ENCODE measurements at places on chromosomes 11 and 22.
A peak's percentile ranks its signal among the peaks of the same experiment; 100 is the strongest.

- DNase-seq, result no peak
Measured at GRCh38 chr11:82969811-82970210, 68.3 kb downstream of the DDIAS start.

- no peak for DNase-seq
Measured at GRCh38 chr11:117528097-117528721, 200.6 kb downstream of the CEP164 start.

DNA sequence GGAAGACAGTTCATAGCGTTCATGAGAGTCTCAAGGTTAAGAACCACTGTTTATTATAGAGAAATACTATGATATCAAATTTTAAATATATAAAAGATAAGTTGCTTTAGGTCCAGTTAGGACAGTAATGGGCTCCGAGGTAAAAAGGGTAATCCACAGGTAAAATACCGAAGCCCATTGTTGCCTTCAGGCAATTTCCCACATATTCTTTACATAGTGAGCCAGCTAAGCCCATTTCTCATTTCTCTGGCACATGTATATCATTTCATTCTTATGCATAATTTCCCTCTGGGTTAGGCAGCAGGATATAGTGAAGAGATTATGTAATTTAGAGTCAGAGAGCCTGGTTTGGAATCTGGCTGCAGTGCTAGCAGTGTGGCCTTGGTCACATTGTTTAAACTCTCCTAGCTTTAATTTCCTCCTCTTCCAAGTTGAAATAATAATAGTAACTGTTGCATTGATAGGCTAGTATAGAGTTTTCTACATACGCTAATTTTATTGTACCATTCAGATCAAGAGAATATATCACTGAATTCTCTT, 7.6 kb upstream of the POU2AF1 start:
- DNase-seq, result no peak

DNA sequence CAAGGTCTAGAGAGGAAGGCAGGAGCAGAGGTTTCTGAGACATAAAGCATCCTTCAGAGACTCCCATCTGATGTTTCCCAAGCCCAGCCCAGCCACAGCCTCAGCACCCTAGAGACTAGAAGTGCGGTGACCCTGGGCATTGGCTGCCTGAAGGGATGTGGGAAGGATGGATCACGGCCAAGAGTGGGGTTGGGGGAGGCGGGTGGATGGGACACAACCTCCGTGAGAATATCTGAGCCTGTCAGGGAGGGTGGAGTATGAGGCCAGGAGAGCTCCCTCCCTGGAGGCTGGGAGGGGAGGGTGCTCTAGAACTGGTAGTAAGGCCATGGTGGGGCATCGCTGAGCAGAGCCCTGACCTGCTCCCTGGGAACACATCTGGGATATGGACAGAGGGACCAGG, 71.4 kb downstream of the CSNK2A3 start:
- no peak for DNase-seq

- no peak for DNase-seq
Measured at GRCh38 chr11:125401235-125401634, 94.8 kb downstream of the FEZ1 start.

GRCh38 chr22:39419096-39419495, 19.5 kb downstream of the TAB1 start:
- DNase-seq, result no peak

DNA sequence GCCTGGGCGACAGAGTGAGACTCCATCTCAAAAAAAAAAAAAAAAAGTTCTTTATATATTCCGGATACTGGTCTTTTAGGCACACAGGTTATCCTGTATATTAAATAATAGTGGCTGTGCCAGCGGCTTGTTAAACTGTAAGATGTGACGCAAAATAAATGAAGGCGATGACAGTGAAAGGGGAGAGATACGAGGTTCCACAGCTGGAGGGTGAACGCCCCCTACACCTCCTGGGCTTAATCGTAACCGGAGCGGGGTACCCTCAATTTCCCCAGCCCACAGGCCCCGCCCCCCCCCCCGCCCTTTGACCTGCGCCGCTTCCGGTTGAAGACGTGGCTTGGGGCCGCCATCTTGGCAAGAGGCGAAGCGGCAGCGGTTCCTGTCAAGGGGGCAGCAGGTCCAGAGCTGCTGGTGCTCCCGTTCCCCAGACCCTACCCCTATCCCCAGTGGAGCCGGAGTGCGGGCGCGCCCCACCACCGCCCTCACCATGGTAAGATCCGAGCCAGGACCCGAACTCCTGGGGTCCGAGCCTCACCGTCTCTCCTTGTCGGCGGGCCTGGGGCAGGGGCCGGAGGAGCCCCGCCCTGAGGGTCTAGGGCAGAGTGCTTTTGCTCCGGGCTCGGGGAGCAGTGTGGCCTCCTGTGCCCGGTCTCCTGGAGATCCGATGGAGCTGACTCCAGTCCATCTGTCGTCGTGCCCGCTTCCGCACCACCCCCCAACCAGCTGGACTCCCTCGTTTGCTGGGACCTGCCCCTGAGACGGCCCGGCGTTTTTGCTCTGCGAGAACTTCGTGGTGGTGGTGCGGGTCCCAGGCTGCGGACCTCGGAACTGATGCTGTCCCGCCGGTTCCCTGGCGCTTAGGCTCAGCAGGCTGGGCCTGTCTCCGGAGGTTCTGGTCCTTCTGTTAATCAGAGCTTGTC, at the start of gene ARCN1:
Gene ARCN1 (plus strand): TSS at position 349 of the 920 bp plus-strand sequence. CDS start 139 bp downstream, at position 488.
- DNase-seq, result peak; percentile 66

DNA sequence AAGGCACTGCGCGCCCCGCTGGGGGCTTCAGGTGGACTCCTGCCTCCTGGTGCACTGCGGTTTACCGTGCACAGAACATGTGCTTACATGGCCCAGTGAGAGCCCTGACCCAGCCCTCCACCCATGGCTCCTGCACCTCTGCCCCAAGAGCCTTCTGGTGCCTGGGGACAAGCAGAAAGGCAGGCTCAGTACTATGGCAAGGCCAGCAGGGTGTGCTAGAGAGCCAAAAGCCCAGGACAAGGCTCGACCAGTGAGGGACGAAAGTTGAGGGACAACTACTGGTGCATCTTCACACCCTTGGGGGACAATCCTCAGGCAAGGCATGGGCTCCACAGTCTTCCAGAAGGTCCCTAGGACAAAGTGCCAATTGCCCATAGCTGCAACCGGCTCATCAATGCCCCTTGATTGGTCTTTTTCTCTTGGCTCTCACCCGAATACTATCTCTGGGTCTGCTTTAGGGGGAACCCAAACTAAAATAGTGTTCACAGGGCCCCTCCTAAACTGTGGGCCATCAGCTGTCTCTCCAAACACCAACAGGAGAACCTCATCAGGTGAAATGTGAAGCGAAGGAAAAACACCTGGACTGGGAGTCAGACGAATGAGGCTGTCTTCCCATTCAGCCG, 13.5 kb downstream of the PGA5 start:
- DNase-seq, result peak; percentile 28

GRCh38 chr22:30201945-30202344, 44.6 kb downstream of the LIF start:
- no peak for DNase-seq

- no peak for DNase-seq
Measured at GRCh38 chr11:128917144-128917724, 25.4 kb downstream of the TP53AIP1 start.
